ENCODE measurements at places on chromosomes 11 and 22.

- no peak for DNase-seq
Measured at GRCh38 chr11:131240421-131240820, 130.0 kb upstream of the NTM start.

- DNase-seq, result no peak
Measured at GRCh38 chr22:47784367-47784983, 1022.0 kb downstream of the TBC1D22A start.

GRCh38 chr11:58576887-58577471 is 1.3 kb upstream of the LPXN start:
- DNase-seq, result peak; percentile 22

- DNase-seq, result no peak
Measured at GRCh38 chr11:11520231-11521015, 101.4 kb downstream of the GALNT18 start.

- DNase-seq, result no peak
Measured at GRCh38 chr22:39512026-39512425, 8.3 kb upstream of the ATF4 start.

DNA sequence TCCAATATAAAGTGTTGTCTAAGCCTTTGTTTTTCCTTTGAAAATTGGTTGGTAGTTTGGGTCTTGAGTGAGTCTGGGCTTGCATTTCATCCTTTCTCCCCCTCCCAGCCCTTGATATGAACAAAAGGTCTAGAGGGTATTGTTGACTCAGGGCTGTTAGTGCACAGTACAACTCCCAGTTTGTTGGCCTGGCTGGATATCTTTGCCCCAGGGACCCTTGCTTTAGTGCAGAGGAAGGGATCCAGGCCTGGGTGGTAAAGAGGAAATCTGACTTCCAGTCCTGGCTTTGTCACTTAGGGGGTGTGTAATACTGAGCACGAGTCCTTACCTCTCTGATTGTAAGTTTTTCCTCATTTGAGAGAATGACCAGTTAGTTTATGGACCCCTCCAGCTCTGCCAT is 330.4 kb downstream of the TMEM135 start:
- DNase-seq, result no peak

DNA sequence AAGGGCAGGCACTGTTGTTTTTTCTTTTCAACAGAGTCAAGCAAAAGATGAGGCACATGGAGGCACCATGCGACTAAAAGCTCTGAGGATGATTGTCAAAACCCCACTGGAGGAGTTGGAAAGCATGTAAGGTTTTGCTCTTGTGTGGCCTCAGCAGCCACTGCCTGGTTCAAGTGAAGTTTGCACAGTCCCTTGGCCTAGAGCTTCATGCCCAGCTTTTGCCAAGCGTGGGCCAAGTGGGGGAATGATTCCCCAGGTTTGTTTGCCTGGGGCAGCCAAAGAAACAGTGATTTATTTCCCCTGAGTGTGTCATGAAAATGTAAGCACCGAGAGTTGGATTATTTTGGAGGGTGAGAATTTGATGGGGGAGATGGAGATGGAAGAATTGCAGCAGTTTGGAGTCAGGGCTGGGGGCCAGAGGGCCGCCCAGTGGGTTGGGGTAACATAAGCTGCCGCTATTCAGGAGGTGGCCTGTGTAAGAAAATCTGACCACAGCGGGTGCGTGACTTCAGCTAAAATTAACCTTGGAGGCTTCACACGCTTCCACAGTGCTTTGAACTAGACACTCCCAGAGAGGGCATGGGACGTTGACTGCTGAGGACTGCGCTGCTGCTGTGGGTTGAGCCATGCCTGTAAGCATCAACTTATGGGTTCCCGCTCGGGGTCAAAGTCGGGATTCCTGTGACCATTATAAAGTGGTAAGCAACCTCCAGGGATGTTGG is 100.7 kb downstream of the NAV2 start:
- DNase-seq, result no peak

DNA sequence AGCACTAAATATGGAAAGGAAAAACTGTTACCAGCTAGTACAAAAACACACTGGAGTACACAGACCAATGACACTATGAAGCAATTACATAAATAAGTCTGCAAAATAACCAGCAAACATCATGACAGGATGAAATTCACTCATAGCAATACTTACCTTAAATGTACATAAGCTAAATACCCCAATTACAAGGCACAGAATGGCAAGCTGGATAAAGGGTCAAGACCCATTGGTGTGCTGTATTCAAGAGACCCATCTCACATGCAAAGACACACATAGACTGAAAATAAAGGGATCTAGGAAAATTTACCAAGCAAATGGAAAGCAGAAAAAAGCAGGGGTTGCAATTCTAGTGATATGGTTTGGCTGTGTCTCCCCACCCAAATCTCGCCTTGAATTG is 44.0 kb upstream of the CALCA start:
- DNase-seq, result no peak

All from suppressor macrophage (primary cell).